ENCODE measurements at places on chromosomes 11 and 22. TPM values are rescaled to one million over a fixed set of nuclear protein-coding genes. Genes with fewer than 3 reads are reported as not detected.

- no peak overlapping the region for H3K4me3 ChIP-seq
- no peak for DNase-seq
- peak overlapping the region; percentile 83 for H3K27ac ChIP-seq
- H3K4me1 ChIP-seq = peaks cover 63% of the 10 kb centered on the region
- no peaks in the 10 kb centered on the region for H3K27me3 ChIP-seq
- no peaks in the 10 kb centered on the region for H3K36me3 ChIP-seq
Measured at GRCh38 chr22:40510631-40511364, 125.7 kb downstream of the MRTFA start.

GRCh38 chr11:12064136-12064953 lies 46.0 kb upstream of the MICAL2 start:
- no peaks in the 10 kb centered on the region for H3K27me3 ChIP-seq
- H3K4me1 ChIP-seq = peaks cover 28% of the 10 kb centered on the region
- no peak for DNase-seq
- no peak overlapping the region for H3K4me3 ChIP-seq
- H3K36me3 ChIP-seq = no peaks in the 10 kb centered on the region

DNA sequence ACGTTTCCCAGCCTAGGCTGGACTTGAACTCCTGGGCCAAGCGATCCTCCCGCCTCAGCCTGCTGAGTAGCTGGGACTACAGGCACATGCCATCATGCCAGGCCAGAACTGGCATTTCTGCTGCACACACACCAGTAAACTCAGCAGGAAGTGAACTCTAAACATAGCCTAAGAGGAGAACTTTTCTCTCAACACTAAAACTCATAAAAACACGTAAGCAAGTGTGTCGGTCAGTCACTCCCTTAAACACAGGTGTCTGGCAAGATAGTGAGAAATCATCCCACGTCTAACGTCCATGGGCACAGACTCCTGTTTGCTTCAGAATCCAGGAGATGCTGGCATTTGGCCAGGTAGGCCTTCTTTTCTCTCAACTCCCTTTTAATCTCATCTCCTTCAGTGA lies 104.8 kb downstream of the RPL27A start:
- no peak overlapping the region for H3K27ac ChIP-seq
- H3K27me3 ChIP-seq = no peaks in the 10 kb centered on the region
- no peak for DNase-seq
- H3K4me3 ChIP-seq = no peak overlapping the region

Gene SNRPD3
- total RNA-seq = 125 TPM

- H3K4me3 ChIP-seq = no peak overlapping the region
- no peak for DNase-seq
- no peak overlapping the region for H3K27ac ChIP-seq
- H3K4me1 ChIP-seq = no peaks in the 10 kb centered on the region
- H3K36me3 ChIP-seq = no peaks in the 10 kb centered on the region
Measured at GRCh38 chr11:77093987-77094840, 8.4 kb upstream of the OMP start.

Gene MUC6
- not detected for total RNA-seq

DNA sequence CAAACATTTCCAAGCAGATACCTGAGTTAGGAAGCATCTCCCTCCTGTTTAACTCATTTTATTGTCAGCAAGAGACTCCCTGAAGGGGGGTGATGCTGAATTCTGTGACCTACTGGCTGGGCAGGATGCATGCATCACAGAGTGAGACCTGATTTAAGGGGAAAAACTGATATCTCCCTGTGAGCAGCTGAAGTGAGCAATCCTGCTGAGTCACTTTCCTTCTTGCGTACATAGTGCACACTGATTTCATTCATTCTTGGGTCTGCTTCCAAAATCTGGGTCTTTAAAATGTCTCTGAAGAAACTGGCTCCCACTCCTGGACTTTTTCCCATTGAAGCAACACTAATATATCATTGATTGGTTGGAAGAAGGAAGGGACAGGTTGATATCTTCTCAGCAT lies 23.3 kb downstream of the P4HA3 start:
- no peak overlapping the region for H3K4me3 ChIP-seq
- peak overlapping the region; percentile 33 for H3K27ac ChIP-seq
- no peaks in the 10 kb centered on the region for H3K36me3 ChIP-seq
- peaks cover 4% of the 10 kb centered on the region for H3K4me1 ChIP-seq

- DNase-seq = no peak
- H3K27me3 ChIP-seq = no peaks in the 10 kb centered on the region
- H3K36me3 ChIP-seq = no peaks in the 10 kb centered on the region
- peak overlapping the region; percentile 94 for H3K27ac ChIP-seq
- peaks cover 31% of the 10 kb centered on the region for H3K4me1 ChIP-seq
- H3K4me3 ChIP-seq = no peak overlapping the region
Measured at GRCh38 chr22:18056807-18057474, 20.8 kb upstream of the PEX26 start.

Gene HBD
- not detected for total RNA-seq

DNA sequence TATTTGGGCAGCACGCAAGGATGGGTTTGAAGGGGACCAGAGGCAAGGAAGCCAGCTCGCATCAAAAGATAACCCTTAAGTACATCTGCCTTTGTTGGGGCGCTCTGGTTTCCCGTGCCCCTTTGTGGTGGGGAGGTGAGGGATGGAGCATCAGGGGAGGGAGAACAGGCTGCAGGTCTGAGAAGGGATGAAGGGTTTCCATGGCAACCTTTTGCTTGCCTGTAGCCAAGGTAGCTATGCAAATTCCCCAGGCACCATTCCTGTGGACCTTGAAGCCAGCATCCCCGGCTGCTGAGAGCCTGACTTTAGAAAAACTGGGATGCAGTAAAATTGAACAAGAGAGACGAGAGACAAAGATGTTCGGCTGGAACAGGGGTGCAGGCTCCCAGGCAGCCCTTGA lies 75.7 kb downstream of the SEZ6L start:
- H3K36me3 ChIP-seq = no peaks in the 10 kb centered on the region
- no peaks in the 10 kb centered on the region for H3K27me3 ChIP-seq
- no peak overlapping the region for H3K4me3 ChIP-seq
- no peaks in the 10 kb centered on the region for H3K4me1 ChIP-seq
- no peak for DNase-seq
